Activated T-helper 1 cell treated with anti-CD3 and anti-CD28 coated beads, Interleukin-12 subunit alpha, Interleukin-12 subunit beta, Interleukin-2, Interleukin-4 antibody, amounts not matched to agents 30 ng/mL and 10 ng/mL and 1 ng/mL, durations not matched to agents 14 hours and 24 hours and 36 hours (primary cell): ENCODE measurements at places on chromosomes 6 and 20. TPM values are rescaled to one million over a fixed set of nuclear protein-coding genes. Genes with fewer than 3 reads are reported as not detected.

FAM209B gene
- total RNA-seq: 1.2 and 1.4 TPM in 2 replicates

TAGAP gene
- total RNA-seq: 245 and 250 TPM in 2 replicates

ERMARD gene
- total RNA-seq: 26.9 and 29.2 TPM in 2 replicates

SAMD10 gene
- 29.4 and 34.9 TPM in 2 replicates for total RNA-seq

DNA sequence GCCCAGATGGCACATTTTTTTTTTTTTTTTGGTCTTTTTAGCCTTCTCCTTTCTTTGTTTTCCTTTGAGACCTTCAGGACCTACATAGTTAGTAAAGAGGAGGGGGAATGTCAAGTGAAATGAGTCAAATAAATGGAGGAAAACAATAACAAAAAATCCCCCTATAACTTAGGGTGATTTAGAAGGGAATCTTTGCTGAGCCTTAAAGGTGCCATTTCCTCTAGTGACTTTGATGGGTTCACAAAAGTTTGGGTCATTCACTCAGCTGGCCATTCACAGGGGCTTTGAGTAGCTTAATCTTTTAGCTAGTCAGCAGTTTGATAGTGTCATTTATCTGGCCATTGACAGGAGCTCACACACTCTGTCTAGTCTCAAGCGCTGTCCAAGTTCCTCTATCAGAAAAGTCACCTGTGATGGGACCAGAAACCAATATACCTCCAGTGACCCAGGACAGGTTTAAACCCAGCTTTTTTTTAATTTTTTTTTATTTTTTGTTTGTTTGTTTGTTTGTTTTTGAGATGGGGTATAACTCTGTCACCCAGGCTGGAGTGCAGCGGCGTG lies 275.1 kb upstream of the PRDM1 start:
- DNase-seq: no peak

GRCh38 chr6:154830771-154831170 lies 97.6 kb downstream of the SCAF8 start:
- DNase-seq: no peak

GRCh38 chr6:152173957-152174356 lies 366.5 kb downstream of the ESR1 start:
- no peak for DNase-seq

DNA sequence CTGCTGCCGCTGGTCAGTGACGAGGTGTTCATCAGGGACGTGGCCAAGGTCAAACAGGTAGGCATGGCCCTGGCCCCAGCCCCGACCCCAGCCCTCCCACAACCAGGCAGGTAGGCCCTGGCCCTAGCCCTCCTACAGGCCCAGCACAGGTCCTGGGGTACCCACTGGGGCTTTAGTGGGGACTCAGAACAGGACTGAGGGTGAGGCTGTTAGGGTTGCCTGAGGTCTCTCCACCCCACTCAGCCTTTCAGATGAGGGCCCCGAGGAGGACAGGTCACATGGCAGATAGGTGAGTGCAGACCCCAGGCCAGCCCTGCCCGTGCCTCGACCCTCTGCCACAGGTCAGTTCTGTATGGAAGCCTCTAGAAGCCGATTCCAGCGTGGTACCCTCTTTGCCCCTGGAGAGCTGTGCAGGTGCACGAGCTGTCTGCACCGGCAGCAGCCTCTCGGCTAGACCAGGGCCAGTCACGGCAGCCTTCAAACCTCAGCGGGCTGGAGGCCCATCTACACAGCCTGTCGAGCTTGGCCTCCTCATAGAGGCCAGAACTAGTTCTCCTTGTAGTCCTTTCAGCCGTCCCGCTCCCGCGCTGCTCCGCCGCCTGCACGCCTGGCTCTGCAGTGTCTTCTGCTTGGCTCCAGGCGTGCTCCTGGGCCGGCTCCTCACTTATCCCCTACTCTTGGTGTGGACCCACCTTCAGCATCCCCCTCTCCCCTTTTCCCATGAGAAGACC lies 35.5 kb downstream of the PYGB start:
- no peak for DNase-seq

GRCh38 chr6:126072172-126072571 lies 85.8 kb downstream of the TRMT11 start:
- DNase-seq: no peak

DNA sequence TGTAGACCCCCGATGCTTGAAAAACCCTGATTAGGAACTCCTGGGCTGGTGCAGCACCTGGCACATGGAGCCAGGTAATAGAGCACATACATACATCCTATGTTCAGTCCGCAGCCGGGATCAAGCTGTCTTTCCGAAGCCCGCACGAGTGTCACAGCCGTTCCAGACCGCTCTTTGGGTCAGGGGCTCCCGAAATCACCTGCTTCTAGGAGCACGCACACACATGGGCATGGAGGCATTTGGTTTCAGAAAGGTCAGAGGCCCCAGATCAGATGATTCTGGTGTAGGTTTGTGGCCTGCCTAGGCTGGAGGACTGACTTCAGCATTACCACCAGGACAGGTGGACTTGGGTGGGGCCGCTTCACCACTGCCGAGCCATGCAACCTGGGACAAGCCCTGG lies 42.1 kb upstream of the STX16 start:
- DNase-seq: no peak

- DNase-seq: no peak
Observed at GRCh38 chr6:72740135-72740534, 118.3 kb downstream of the KCNQ5 start.

- no peak for DNase-seq
Observed at GRCh38 chr6:16089232-16090062, 39.4 kb upstream of the MYLIP start.

- peak; percentile 52 for DNase-seq
Observed at GRCh38 chr6:37155394-37156312, 14.3 kb upstream of the PIM1 start.

GRCh38 chr20:18986895-18987580 lies 173.5 kb downstream of the SCP2D1 start:
- DNase-seq: no peak
